ENCODE measurements at places on chromosomes 11 and 22. TPM values are rescaled to one million over a fixed set of nuclear protein-coding genes. Genes with fewer than 3 reads are reported as not detected.

DNA sequence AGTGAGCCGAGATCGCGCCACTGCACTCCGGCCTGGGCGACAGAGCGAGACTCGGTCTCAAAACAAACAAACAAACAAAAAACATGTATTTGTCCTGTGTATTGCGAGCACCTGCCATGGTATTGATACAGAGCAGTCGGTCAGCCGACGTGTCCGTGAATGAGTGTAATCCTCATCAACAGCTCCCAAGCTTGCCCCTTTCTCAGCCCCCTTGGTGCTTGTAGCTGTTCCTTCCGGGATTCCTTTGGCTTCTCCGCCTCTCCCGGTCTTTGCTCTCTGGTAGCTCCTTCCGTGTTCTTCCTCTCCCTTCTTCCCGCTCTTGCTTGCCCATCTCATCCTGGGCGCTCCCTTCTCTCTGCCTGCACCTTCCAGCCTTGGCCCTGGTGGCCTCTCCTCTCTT lies 10.9 kb downstream of the ZNF74 start:
- no peak for DNase-seq

DNA sequence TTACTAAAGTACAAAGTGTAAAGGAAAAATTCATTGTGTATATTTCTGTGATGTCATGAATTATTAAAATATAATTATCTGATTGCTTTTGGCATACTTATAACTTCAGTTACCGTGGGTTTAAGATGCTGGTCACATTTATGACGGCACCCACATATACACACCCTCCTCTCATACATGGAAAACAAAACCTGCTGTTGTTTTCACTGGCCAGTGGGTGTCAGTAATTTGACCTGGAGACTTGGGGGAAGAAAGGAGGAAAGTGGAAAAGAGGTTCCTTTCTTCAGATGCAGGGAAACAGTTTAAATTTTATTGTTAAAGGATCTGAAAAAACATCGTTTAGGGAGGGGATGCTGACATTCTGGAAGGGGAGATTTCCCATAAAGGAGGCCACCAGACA lies 742 bp upstream of the BBOX1 start:
- no peak for DNase-seq

DNA sequence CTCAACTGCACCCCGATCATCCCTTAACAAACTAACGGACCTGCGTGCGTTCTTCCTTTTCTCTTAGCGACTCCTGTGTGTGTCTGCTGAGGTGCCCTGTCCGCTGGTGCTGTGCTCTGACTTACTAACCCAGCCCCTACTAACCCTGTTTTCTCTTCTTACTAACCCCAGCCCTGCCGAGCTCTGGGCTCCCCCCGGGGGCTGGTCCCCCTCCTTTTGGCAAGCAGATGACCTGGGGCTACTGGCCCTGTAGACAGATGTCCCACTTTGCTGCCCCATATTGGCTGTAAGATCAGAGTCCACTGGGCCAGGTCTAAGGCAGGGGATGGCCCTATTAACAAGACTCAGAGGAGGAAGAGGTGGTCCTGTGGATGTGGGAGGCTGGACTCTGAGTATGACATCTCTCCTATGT lies 14.7 kb downstream of the MIAT start:
- peak; percentile 33 for DNase-seq

DNA sequence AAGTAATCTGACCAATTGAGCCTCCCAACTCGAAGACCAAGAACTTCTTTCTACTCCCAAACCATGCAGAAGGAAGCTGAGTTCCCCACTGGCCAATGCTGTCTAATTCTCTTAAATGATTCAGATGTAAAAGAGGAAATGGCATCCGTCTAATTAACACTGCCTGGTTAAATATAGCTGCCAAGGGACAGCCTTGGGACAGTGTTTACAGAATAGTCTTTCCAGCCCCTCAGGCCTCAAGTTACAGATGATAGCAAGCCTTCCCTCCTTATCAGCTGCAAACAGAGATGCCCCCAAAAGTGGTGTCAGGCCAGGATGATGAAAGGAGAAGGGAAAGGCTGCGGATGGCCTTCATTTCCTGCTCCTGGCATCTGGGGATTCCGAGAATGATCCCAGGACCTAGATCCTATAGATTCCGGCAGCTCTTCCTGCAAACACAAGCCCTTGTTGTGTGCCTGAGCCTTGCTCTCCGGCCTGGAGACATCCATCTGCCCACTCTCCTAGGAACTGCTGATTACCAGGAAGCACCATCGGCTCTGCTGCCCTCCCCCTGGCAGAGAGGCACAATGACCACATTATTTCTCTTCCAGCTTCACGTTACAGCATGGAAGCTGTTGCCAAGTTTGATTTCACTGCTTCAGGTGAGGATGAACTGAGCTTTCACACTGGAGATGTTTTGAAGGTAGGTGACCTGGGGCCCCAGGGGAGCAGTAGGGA lies 13.5 kb upstream of the TMA7B start:
- no peak for DNase-seq

DNA sequence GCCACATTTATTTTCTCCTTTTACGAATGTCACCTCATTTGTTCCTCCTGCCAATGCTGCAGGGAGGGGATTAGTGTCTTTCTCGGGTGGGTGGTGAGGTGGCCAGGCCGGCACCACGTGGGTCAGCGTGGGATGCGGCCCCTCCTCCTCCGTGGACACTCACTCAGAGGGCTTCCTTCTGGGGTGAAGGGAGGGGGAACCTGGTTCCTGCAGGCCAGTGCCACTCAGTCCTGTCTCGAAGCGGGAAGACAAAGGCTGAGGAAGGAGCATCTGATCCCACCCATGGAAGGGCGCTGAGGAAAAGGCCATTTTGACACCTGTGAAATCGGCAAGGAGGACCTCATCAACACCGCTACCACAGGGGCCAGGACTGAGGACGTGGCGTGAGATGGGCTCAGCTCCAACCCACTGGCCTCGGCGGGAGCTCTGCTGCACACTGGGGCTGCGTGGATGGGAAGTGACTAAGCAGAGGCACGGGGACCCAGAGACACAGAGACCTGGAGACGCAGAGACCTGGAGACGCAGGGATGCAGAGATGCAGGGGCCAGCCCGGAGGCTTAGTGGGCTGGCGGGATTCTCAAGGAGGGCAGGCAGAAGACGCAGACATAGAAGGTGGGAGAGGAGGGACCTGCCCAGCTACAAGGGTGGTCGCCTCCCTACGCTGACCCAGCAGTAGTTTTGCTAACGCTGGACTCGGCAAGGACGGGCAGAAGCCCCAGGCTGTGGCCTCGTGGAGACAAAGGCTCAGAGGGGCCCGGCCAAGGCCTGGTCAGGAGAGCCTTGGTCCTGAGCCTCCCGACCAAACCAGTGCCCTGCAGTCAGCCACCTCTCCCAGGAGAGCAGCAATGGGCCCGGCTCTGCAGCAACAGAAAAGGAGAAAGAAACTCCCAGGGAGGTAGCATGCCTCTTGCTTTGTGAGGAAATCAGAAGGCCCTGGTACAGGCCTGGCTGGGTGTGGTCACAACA lies 1071.2 kb downstream of the BRD1 start:
- no peak for DNase-seq

DNA sequence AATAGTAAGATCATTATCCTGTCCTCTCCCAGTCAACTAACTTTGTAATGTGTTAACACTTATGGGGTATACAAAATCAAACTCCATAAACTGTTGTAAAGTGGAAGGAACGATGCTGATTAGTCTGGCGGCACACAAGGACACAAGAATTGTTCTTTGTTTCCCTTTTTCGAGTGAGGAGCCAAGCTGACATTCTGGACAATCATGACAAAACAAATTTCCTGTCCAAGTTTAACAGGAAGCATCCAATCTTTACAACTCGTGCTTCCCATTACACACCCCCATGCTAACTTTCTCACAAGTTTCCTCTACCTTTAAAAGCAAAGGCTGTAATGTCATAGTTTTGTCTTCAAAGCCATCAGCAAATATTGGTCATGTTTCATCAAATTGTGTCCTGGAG lies 20.4 kb upstream of the LDLRAD3 start:
- DNase-seq: no peak

DNA sequence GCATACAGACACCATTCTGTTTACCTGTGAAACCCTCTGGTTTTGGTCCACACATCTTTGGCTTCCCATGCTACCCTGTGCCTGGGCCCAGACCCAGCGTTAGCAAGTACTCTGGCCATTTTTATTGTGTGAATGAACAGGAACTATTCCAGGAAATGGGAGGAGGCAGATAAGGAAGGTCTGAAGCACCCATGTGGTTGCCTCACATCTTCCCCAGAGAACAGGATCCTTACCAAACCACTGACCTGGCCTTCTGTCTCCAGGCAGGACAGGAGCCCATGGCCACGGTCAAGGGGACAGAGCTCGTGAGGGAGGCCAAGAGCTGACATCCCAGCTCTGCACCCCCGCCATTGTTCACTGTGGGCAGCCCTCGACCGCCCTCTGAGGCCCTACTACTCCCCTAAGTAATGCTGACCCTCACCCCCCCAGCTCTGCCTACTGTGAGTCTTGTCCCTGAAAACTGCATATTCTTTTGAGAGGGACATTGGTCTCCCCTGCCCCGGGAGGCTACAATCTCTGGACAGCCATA lies 97.7 kb upstream of the TP53I11 start:
- no peak for DNase-seq

GRCh38 chr11:9760193-9760575 lies 96.3 kb downstream of the SWAP70 start:
- no peak for DNase-seq

DNA sequence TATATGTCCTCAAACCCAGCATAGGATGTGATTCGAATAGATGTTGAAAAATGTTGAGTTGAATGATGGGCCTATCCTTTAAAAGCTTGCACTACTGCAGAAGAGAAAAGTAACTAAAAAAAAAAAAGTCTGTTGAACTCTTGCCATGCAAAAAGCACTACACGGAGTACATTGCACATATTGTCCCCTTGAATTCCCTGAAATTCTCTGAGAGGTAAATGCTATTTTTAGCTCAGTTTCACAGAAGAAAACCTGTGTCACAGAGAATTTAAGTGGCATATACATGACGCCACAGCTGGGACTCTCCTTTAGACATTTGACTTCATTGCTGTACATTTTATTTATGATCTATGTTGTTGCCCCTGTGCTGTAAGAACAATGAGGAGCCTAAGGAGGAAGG lies 583.8 kb downstream of the SOX6 start:
- no peak for DNase-seq

GRCh38 chr11:116837231-116838091 lies at the start of gene APOA1:
TSS of gene APOA1 (minus strand) at chr11:116837622. CDS start at chr11:116837387, 235 bp downstream.
- DNase-seq: no peak

DNA sequence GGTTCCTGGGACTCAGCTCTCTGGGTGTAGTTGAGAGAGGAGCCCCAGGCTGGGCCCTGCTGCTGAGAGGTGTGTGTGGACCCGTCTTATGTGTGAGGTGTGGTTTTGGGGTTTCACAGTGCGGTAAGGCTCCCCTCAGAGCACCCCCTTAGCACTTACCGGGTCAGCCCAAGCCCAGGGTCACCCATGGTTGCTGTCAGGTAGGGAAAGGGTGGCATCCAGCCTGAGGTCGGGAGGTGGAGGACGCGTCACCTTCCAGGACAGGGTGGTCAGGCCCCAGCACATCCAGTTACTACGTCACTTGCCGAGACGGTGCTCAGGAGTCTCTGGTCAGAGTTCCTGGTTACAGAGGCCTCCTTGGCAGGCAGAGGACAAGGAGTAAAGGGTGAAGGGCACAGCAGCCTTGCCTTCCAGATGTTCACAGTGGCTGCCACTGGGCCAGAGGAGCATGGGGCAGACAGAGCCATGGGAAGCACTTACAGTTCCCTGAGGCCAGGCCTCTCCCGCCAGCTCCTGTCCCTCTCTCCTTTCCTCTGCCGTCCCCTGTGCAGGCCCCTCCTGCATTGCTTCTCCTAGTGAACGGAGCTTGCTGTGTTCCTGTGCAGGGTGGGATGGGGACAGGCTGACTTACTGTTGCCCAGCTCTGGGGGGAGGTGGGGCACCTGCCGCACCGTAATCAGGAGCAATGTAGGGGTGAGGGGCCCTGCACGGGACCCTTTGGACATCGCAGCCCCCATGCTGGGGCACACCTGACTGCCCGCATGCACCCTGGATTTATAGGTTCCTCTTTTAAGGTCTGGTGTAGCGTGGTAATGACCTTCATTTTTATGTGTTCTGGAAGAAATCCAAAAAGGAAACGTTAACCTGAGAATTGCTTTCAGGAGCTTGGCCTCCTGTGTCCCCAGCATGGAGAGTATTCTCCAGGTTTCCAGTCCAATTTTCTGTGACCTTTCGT lies 285.9 kb downstream of the TBC1D22A start:
- no peak for DNase-seq

DNA sequence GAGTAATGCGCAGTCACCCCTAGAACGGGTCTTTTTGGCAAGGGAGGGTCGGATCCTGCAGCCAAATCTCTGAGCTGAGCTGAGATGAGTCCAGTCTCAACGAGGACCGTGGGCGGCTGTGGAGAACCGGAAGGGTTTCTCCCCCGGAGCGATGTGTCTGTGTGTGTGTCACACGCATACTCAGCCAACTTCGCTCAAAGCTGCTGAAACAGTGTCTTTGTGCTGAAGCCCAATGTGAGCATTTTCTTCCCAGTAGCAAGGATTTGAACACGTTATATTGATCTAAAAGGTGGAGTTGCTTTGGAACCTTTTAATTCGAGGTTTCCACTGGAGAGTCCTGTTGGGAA lies 1.4 kb upstream of the CELSR1 start:
- DNase-seq: no peak

DNA sequence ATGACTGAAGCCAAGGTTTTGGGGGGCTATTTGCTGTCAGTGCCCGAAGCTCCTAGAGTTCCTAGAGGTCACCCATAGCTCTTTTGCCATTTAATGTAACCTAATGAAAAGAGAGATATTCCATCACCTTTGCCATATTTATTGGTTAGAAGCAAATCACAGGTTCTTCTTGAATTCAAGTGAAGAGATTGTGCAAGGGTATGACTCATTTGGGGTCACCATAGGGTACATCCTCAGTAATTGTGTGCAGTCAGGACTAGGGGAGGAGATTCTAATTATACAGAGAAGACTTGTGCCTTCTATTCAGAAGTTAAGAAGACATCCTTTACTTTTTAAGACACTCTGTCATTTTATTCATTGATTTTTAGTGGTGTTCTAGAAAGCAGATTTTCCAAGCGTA lies 6.9 kb upstream of the PRAME start:
- DNase-seq: no peak

DNA sequence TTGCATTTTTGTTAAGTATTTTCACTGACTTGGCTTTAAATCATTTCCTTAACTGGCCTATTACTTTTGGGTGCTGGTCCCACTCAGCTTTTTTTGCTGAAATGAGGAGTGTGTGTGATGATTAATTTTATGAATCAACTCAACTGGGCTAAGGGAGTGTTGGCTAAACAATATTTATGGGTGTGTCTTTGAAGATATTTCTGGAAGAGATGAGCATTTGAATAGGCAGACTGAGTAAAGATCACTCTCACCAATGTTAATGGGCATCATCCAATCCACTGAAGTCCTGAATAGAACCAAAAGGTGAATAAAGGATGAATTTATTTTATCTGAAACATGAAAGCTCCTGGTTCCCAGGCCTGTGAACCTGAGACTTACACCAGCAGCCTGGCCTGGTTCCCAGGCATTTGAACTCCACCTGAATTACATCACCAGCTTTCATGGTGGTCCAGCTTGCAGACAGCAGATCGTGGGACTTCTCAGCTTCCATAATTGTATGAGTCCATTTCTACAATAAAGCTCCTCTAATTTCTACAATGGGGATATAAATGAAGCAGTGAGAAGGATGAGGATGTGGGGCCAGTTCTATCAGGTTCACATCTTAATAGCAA lies 241.3 kb upstream of the ZC3H12C start:
- DNase-seq: no peak

Gene SHISAL1
- total RNA-seq: not detected

Gene USP2
- 5.9 TPM for total RNA-seq

Gene SOX10
- not detected for total RNA-seq

Gene CAPN5
- total RNA-seq: 7.4 TPM

Gene SLC7A4
- not detected for total RNA-seq

Gene PAMR1
- not detected for total RNA-seq

Gene LINC01488
- not detected for total RNA-seq

Gene SMC1B
- total RNA-seq: not detected

Gene OR8A1
- total RNA-seq: not detected

Gene HTR3B
- not detected for total RNA-seq

Gene MRGPRX3
- not detected for total RNA-seq

All from CD8-positive, alpha-beta T cell (primary cell).